ENCODE measurements at places on chromosomes 12 and 14. TPM values are rescaled to one million over a fixed set of nuclear protein-coding genes. Genes with fewer than 3 reads are reported as not detected.

- DNase-seq: no peak
Measured at GRCh38 chr12:12891080-12891880, at the start of gene GPRC5A. Gene GPRC5A, plus strand, starts transcription at chr12:12891562. Its CDS starts 16,688 bp downstream, at chr12:12908250.

- DNase-seq: no peak
Measured at GRCh38 chr12:54398218-54398617, 13.7 kb upstream of the ZNF385A start.

Gene CLEC4D
- total RNA-seq: not detected

DNA sequence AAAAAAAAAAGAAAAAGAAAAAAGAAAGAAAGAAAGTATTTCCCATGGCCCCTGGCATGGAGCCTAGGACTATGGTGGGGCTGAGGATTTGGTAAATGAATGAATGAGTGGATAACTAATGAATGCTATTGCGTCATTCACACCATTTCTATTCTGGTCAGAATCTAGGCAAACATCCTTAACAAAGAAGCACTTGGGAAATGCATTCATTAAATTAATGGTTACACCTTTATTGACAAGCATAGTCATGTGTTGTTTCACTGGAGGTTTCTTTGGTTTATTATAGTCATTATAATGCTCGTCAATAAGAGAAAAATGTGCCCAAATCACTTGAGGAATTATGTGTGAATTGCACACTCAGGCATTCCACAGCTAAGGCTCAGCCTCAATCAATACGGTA, 13.6 kb upstream of the AQP2 start:
- no peak for DNase-seq

DNA sequence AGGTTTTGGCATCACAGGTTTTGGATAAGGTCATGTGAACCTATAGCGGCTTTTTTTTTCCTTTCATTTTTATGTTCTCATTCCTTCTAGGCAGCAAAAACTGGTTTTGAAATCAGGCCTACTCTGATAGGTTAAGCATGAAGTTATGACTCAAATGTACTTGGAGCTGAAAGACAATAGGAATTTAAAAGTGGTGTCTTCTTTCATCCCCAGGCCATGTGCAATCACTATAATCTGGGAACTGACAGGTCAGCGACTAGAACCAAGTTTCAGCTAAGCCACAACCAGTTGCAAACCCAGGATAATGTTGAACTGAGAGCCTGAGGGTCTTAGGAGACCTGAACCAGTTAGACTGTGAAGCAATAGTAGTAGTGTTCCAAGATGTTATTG, 74.3 kb downstream of the ANO6 start:
- DNase-seq: no peak

Gene ETNK1
- total RNA-seq: 182 TPM

DNA sequence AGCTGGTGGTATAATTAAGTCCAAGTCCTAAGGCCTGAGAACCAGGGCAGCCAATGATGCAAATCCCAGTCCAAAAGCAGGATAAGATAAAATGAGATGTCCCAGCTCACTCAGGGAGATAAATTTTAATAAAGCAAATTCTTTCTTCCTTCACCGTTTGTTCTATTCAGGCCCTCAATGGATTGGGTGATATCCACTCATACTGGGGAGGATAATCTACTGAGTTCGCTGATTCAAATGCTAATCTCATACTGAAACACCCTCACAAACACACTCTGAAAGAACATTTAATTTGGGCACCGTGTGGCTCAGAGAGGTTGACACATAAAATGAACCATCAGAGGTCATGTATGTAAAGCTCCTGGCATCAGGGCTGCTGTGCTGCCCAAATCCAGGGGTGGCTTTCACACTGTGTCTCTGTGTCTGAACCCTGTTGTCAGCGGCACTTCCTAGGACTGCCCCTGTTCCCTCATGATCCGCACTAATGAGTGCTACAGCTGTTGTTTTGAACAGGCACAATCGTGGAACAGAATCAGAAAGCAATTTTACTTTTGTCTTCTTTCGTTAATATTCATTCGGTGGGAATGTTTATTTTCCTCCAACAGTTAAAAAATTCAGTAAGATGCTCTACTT, 428.5 kb upstream of the FBXO33 start:
- DNase-seq: no peak
